ENCODE measurements at places on chromosomes 6 and 20.

- DNase-seq: no peak
These were observed 18.5 kb downstream of the VSTM2L start for GRCh38 chr20:37921341-37921929.

- DNase-seq: no peak
These were observed 190.6 kb downstream of the SMOC2 start for GRCh38 chr6:168631564-168631963.

GRCh38 chr6:143333749-143334520 lies 116.6 kb downstream of the ADAT2 start:
- no peak for DNase-seq

DNA sequence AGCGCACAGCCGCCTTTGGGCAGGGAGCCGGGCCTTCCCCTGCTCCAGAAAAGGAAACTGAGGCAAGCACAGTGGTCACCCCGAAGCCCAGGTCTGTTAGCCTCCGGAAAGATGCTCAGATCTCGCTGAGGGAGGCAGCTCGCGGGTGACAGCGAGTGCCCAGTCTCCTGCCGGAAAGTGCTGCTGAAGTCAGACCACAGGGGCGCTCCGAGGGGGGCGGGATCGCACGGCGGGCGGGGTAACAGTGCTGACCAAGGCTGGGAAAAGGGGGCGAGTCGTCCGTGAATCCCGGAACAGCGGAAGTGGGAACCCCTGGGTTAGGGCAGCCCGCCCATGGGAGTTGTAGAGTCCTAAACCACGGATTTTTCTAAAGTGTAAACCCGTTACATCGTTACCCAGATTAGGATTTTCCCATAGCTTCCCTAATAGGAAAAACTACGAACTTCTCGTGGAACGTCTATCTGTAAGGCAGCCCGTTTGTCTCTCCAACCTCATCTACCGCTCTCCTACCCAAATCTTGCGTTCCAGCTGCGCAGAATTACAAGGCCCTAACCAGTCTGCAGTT lies 504 bp downstream of the VPS16 start:
- DNase-seq: peak; percentile 65

- DNase-seq: no peak
These were observed 100.5 kb downstream of the PKHD1 start for GRCh38 chr6:51986864-51987263.

GRCh38 chr6:31838968-31839367 lies 11.4 kb downstream of the HSPA1B start:
- no peak for DNase-seq

DNA sequence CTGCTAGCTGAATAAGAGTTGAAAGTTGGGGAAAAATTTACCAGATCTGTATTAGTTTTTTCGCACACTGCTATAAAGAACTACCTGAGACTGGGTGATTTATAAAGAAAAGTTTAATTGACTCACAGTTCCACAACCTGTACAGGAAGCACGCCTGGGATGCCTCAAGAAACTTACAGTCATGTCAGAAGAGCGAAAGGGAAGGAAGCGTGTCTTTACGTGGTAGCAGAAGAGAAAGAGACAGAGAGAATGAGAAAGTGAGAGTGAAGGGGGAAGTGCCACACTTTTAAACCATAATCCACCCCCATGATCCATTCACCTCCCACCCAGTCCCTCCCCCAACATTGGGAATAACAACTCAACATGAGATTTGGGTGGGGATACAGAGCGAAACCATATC lies 79.6 kb downstream of the KHDC1L start:
- no peak for DNase-seq

GRCh38 chr6:36333931-36334725 lies 2.6 kb downstream of the BNIP5 start:
- peak; percentile 34 for DNase-seq

DNA sequence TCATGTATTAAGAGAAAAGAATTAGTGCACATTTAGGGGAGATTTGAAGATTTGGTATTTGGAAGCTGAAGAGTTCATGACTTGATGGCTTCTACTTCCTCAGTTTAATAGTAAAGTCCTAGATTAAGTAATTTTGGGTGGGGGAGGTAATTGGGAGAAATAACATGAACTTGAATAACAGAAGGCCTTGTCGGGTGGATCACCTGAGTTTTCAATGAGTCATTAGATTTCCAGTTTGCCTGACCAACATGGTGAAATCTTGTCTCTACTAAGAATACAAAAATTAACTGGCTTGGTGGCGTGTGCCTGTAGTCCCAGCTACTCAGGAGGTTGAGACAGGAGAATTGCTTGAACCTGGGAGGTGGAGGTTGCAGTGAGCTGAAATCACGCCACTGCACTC lies 181.0 kb downstream of the GJA1 start:
- DNase-seq: no peak

DNA sequence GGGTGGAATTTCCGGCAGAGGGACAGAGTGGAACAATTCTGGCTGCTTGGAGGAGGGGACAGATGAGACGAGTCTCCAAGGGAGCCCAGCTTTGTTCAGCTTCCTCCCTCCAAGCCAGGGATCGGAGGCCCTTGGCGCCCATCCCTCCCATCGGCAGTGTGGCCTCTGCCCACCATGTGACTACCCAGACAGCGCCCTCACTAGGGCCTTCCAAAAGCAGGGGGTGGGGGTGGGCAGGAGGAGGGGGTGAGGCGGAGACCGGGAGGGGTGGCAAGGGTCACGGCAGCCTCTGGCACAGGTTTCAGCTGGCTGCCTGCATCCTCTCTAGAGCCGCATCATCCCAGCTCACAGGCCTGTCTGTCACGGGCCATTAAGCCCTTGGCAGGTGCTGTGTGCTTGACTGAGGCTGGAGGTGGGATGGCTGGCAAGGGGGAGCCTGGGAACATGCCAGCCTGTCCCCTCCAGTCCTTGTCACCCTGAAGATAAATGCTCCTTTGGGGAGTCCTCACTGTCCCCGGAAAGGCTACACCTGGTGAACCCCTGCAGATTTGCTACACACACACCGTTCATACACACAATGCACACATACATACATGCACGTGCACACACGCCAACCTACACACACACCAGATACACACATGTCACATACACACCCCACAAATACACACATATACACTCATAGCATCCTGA lies 6.2 kb upstream of the FGD2 start:
- no peak for DNase-seq

DNA sequence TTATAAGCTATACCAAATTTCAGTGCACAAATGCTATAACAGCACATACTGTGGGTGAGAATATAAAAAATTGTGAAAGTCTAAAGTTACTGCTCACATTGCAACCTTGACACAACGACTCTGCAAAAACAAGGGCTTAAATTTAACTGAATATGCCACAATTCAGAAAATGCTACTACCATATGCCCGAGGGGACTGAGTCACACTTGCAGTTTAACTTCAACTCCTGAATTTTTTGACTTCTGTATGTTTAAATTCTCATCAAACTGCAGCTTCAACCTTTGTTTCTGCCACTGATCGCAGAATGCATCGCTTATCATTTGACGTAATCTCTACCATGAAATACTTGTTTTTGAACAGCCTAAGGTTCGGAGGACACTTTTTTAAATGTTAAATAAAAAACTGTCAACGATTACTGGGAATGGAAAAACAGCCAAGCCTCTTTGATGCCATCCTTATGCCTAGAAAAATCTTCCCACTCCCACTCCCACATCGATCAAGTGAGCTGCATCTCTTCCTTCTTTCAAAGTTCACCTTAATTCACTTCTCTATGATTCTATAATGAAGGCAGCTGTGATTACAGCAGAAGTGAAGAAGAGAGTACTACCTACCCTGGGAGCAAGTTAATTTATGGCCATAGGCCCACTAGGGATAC lies 136.5 kb downstream of the ATXN1 start:
- DNase-seq: no peak

GRCh38 chr20:21788082-21788481 lies 82.6 kb downstream of the PAX1 start:
- no peak for DNase-seq

GRCh38 chr6:160118620-160119229 lies 2.9 kb upstream of the SLC22A1 start:
- no peak for DNase-seq

DNA sequence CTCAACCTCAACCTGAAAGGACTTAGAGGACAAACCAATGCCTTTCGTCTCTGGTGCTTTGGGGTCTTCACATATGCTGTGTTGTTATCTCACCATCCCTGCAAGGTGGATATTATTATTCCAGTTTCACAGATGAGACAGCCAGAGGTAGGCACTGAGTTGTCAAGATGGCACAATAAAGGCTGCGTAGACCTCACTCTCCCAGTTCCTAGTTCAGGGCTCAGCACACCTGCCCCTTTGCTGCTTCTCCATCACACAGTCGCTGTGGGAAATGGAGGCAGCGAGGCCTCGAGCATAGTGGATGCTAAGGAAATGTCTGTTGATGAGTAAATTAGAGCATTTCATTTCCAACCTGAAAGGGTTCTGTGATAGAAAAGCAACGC lies 22.0 kb downstream of the FOXP4 start:
- no peak for DNase-seq

GRCh38 chr6:116990679-116991078 lies 113.6 kb downstream of the RFX6 start:
- no peak for DNase-seq

- DNase-seq: no peak
These were observed 19.4 kb upstream of the RPL7L1 start for GRCh38 chr6:42860036-42860435.

- DNase-seq: no peak
These were observed 9.2 kb downstream of the PXMP4 start for GRCh38 chr20:33710681-33711445.

GRCh38 chr6:16582446-16583143 lies 178.7 kb downstream of the ATXN1 start:
- no peak for DNase-seq

DNA sequence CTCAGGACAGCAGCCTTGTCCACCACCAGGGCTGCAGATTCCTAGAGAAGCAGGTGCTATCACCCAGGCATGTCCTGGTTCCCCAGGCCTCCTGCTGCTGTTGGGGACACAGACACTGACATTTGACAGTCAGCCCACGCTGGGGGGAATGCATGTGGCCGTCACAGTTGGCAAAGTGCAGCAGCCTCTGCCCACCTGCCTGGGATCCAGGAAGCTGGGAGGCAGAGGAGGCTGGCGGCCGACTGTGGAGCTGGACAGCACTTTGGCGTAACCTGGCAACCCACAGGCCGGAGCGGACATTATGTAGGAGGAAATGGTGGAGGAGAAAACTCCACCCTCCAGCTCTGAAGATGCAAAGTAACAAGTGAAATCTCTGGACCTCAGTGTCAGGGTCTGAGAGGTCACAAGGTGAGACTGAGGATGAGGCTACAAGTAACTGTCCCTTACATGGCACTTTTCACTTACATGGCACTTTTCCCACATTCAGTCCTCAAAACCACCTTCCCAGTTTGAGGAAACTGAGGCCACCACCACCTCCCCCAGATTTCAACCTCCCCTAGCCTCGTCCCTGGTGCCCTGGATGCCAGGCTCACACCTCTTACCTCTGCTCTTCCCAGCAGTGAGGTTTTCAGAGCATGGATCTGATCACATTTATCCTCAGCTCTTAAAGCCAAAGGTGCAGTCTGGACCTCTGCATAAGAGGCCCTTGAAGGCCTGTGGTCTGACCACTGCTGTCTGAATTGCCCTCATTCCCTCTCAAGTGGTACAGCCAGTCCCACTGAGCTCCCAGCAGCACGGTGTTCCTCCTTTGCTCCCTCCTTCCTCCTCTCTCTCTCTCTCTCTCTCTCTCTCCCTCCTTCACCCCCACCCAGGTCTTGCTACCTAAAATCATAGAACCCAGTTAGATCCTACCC lies 8.7 kb downstream of the MAP1LC3A start:
- DNase-seq: no peak

- no peak for DNase-seq
These were observed 81.4 kb upstream of the STXBP5 start for GRCh38 chr6:147122823-147123222.

- no peak for DNase-seq
These were observed 114.5 kb downstream of the SYCP2 start for GRCh38 chr20:59818911-59819310.

DNA sequence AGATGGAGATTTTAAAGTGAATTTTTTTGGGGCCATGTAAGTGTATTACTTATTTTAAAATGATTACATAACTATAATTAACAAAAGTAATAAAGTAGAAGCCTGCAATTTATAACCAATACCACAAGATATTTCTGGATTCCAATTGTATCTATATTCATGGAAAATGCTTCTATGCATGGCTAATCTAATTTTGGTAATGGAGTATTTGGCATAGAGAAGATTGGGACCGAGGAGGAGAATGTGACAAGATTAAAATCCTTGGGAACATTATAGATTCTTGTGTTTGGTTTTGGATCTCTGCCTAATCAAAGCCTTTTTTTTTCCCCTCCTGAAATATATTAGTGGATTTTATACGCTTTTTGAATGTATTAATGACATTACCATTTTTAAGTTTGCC lies 12.9 kb upstream of the TMX4 start:
- no peak for DNase-seq

DNA sequence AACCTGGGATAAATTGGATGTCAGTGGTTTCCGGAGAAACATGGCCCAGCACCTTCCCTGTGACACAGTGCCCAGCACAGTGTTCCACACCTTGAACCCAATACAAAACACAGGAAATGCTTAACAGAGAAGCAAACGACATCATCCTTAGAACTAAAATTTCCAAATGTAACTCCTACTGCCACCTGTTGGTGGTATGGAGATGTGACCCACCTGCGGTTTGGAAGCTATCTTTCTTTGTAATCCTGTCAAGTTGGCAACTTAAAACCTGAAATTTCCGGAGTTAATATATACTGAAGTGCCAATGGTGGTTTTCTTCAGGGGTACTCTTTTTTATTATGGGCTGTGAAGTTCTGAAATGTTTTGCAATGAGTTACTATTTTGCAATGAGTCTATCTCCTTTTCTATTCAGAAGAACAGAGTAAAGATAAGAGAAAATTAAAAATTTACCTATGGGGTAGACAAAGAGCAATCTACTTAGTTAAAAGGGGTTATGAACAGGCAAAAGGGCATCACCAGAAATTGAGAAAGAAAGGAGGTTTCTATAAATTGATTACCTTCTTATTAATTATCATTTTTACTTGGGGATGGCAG lies 658.8 kb downstream of the PTPRT start:
- DNase-seq: peak; percentile 13

GRCh38 chr20:59138114-59138748 lies 25.4 kb upstream of the ZNF831 start:
- no peak for DNase-seq

DNA sequence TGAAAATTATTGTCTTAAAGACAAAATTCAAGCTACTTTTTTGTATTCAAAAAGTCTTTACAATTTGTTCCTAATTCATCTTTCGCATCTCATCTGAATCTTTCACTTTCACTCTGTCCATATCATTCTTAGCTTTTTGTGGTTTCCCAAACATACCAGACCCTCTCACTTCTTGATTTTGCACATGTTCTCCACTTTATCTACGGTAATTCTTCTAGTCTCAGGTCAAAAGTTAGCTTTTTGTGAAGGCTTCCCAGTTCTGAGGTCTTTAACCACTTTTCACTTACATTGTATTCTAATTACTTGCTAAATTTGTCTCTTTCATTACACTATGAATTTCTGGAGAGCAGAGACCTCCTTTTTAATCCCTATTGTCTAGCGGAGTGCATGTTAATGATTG lies 34.6 kb upstream of the EPHA7 start:
- no peak for DNase-seq
